Left lung (tissue), 14 donors: ENCODE measurements at places on chromosomes 6 and 20. TPM values are rescaled to one million over a fixed set of nuclear protein-coding genes. Genes with fewer than 3 reads are reported as not detected.

Gene ENPP1
- total RNA-seq: 2.0 TPM

Gene WFDC5
- 0.32 TPM for total RNA-seq

- no peak overlapping the region for H3K27ac ChIP-seq
- no peaks in the 10 kb centered on the region for H3K36me3 ChIP-seq
- H3K4me1 ChIP-seq: no peaks in the 10 kb centered on the region
Observed at GRCh38 chr20:8066662-8067061, 47.1 kb upstream of the TMX4 start.

DNA sequence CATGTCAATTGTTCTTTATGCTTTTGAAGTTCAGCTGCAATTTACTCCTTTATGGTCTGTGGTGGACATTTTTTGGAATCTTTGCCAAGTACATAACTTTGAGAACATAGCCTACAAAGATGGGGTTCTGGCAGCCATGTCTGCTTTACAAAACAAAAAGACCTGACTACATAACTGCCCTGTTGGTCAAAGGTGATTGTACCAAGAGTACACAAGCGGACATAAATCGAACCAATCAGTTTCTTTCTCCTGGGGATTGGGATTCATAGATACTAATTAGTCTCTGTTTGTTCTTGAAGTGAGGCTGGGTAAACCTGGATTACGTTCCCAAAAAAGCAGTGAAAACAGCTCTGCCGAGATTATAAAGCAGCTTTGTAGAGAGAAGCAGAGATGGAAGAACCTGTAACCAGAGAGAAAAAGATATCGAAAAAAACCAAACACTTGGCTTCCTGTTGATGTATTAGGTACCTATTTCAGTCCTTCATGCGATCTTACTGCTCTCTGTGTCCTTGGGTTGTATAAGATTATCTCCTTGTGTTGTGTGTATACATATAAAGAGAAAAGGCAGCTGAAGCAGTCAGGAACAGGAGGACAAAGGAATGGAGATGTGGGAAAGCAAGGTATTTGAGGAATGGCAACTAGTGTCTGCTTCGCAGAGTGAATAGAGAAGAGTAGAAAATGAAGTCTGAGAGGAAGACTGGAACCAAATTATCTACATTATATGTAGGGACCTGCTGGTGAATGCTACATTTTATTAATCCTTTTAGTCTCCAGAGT is 2.7 kb upstream of the ZFAND3 start:
- no peak overlapping the region for H3K4me3 ChIP-seq
- no peaks in the 10 kb centered on the region for H3K27me3 ChIP-seq
- no peaks in the 10 kb centered on the region for H3K36me3 ChIP-seq

DNA sequence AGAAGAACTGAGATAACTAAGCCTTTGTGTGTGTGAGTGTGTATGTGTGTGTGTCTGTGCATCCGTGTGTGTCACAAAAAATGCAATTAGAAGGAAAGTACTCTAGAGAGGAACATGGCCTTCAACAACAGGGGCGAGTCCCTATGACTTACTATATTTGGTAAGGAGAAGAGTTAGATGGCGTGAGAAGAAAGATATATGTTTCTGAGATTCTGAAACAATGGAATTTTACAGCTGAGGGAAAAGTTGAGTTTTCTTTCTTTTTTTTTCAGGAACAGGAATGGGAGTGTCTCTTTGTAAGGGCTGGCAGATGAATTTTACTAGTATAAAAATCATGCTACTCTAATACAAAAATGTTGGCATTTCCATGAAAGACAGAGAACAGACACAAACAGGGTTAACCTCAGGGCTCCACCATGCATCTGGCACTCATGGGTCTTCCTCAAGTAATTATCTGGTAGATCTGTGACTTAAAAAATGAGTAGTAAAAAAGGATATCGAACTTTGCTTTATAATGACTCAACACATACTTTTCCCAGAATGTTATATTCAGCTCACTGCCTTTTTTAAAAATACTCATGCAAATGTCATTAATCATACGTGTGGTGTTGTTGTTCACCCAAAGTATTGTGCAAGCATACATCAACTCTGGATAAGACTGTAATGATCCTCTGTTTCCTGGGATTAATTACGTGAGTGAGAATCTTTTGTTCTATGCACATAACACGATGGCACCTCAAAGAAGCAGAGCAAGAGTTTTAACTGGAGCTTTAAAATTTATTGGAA is 12.8 kb upstream of the SASH1 start:
- peaks cover 4% of the 10 kb centered on the region for H3K4me1 ChIP-seq
- peak overlapping the region; percentile 28 for H3K27ac ChIP-seq
- H3K36me3 ChIP-seq: no peaks in the 10 kb centered on the region
- no peak overlapping the region for H3K4me3 ChIP-seq
- no peak for DNase-seq

DNA sequence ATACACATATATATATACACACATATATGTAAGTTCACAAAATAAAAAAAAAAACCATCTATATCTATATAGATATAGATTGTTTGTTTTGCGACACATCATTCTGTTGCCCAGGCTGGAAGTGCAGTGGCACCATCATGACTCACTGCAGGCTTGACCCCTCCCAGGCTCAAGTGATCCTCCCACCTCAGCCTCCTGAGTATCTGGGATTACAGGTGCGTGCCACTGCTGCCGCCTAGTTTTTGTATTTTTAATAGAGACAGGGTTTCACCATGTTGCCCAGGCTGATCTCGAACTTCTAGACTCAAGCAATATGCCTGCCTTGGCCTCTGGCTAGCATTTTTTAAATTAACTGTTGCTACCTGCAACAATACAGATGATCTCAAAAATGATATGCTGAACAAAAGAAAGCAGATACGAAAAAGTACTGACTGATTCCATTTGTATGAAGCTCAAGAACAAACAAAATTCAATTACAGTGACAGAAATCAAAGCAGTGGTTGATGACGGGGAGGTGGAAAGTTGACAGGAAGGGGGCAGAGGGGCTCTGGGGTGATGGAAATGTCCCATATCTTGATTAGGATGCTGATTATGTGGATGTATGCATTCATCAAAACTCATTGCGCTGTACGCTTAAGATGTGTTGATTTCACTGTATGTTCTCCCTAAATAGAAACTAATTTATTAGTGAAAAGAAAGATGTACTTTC is 49.6 kb downstream of the ATXN1 start:
- DNase-seq: no peak
- peak overlapping the region; percentile 91 for H3K27ac ChIP-seq
- H3K4me1 ChIP-seq: peaks cover 71% of the 10 kb centered on the region
- H3K36me3 ChIP-seq: no peaks in the 10 kb centered on the region
- H3K27me3 ChIP-seq: no peaks in the 10 kb centered on the region

GRCh38 chr6:81683912-81684311 is 68.6 kb downstream of the TENT5A start:
- H3K27me3 ChIP-seq: no peaks in the 10 kb centered on the region
- no peaks in the 10 kb centered on the region for H3K4me1 ChIP-seq

Gene CNR1
- 16.4 TPM for total RNA-seq

GRCh38 chr6:122734529-122735395 is 44.8 kb upstream of the FABP7 start:
- H3K4me1 ChIP-seq: no peaks in the 10 kb centered on the region
- no peak overlapping the region for H3K27ac ChIP-seq
- no peak overlapping the region for H3K4me3 ChIP-seq
- DNase-seq: no peak

Gene HSPA1L
- total RNA-seq: 1.2 TPM

Gene FAM135A
- total RNA-seq: 26.4 TPM

Gene TMEM151B
- total RNA-seq: not detected

Gene PTK6
- 4.5 TPM for total RNA-seq

DNA sequence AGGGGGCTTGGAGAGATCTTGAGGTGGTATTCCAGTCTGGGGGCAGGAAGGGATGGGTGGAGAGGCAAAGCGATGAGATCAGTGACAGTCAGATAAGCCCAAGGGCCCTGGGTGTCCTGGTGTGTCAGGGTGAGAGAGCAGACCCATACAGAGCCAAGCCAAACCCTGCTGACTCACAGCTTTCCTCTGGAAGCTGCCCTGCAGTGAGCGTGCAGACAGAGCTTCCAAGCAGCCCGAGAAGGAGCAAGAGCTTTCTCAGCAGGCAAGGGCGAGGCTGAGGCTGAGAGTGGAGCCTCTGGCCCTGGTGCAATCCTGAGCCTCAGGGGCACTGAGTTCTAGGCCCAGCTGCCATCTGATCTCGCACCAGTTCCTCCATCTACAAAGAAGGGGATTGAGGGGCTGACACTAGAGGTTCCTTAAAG is 91.1 kb upstream of the HIVEP1 start:
- no peak for DNase-seq
- no peaks in the 10 kb centered on the region for H3K27me3 ChIP-seq

DNA sequence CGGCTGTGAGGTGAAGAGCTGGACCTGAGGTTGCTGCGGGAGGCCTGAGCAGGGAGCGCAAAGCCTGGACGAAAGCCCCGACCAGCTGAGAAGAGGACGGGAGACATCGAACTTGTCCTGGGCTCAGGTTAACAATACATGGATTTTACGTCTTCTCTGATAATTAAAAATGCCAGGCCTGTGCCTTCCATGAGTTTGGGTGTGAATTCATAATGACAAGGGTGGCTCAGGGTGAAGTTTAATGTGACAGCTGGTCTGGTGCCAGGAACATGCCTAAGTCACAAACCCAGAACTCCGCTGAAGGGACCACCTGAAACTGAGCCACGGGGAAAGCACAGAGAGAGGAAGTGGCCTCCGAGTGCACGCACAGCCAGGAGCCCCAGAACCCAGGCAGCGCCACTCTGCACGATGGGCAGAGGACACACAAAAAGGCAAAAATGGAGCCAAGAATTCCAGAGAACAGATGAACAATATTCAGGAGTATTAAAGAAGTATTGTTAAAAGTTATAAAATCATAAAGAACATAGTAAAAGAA is 150.1 kb upstream of the RPS6KA2 start:
- no peak overlapping the region for H3K27ac ChIP-seq
- H3K4me3 ChIP-seq: no peak overlapping the region

Gene NKX2-2
- total RNA-seq: not detected

DNA sequence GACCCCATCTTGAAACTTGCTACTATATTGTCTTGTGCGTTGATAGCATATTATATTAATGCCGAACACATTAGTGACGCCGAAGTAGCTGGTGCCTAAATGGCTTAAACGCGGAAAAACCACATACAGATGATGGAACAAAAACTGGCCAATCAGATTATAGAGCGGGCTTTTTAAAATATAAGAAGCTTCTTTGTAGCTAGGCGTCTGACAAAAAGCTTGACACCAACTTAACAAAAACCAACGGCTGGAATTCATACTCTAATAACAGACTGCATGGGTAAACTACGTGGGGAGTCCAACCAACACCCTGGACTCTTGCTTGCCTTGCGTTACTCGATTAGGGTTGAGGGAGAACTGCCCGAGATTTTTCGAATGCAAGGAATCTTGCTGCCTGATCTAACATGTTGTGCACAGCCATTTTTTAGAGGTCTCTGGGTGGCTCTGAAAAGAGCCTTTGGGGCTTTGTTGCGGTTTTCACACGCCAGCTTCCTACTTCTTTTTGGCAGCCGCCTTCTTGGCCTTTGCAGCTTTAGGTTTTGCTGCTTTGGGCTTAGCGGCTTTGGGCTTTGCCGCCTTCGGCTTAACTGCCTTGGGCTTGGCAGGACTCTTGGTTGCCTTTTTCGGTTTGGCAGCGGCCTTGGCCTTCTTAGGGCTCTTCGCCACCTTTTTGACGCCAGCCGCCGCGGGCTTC is 45.7 kb downstream of the OR2B2 start:
- H3K4me3 ChIP-seq: peak overlapping the region; percentile 52
- no peaks in the 10 kb centered on the region for H3K36me3 ChIP-seq
- DNase-seq: no peak
- H3K4me1 ChIP-seq: peaks cover 34% of the 10 kb centered on the region

Gene BIRC7
- 0.64 TPM for total RNA-seq

Gene SPATA25
- 0.70 TPM for total RNA-seq

DNA sequence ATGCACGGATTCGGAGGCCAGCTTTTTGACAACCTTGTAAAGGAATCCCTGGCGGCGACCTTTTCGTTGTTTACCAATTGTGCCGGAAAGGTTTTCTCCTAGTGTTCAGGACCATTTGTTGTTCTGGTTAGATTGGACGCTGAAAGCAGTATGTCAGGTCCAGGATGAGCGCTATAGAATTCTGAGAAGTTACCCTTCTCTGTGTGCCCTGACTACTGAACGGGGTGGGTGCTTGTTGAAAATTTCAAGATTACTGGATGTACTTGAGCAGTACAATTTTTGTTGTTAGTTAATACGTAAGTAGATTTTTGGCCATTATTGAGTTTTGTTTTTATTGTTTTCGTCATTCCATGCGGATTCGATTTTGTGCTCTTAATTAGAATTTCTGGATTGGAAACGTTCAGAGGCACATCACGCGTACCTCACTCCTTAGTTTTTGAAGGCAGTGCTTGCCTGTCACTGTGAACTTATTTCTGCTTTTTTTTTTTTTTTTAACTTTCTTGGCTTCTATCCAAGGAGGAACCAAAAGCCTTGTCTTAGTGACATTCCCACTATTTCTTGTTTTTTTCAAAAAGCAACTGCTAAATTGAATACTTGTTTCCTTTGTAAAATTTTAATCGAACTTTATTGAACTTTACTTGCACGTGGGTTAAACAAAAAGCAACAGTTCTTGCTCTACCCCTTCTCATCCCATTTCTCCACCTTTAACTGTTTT is 898 bp downstream of the XRN2 start:
- no peaks in the 10 kb centered on the region for H3K27me3 ChIP-seq
- H3K4me1 ChIP-seq: peaks cover 9% of the 10 kb centered on the region
- no peaks in the 10 kb centered on the region for H3K36me3 ChIP-seq
- peak overlapping the region; percentile 98 for H3K27ac ChIP-seq
- H3K4me3 ChIP-seq: peak overlapping the region; percentile 90

GRCh38 chr20:52972965-52973819 is 1.0 kb downstream of the TSHZ2 start:
- H3K27ac ChIP-seq: peak overlapping the region; percentile 61
- DNase-seq: peak; percentile 62
- no peaks in the 10 kb centered on the region for H3K4me1 ChIP-seq
- peaks cover 70% of the 10 kb centered on the region for H3K27me3 ChIP-seq
- H3K36me3 ChIP-seq: no peaks in the 10 kb centered on the region
- peak overlapping the region; percentile 29 for H3K4me3 ChIP-seq

DNA sequence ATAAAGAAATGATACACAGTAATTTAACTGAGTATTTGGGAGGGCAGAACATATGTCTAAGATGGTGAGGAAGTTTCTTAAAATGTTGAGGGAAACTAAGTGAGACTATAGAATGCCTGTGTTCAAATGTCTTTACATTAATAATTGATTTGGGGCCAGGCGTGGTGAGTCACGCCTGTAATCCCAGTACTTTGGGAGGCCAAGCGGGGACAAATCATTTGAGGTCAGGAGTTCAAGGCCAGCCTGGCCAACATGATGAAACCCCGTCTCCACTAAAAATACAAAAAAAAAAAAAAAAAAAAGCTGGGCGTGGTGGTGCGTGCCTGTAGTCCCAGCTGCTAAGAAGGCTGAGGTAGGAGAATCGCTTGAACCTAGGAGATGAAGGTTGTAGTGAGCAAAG is 66.7 kb downstream of the THEMIS start:
- H3K4me1 ChIP-seq: no peaks in the 10 kb centered on the region
- H3K4me3 ChIP-seq: no peak overlapping the region
- DNase-seq: no peak
- H3K27ac ChIP-seq: no peak overlapping the region

GRCh38 chr20:39623584-39624234 is 661.6 kb downstream of the DHX35 start:
- H3K4me1 ChIP-seq: no peaks in the 10 kb centered on the region
- no peak for DNase-seq
- H3K27ac ChIP-seq: no peak overlapping the region
- H3K36me3 ChIP-seq: no peaks in the 10 kb centered on the region
- H3K4me3 ChIP-seq: no peak overlapping the region
